ENCODE measurements at places on chromosomes 11 and 22. TPM values are rescaled to one million over a fixed set of nuclear protein-coding genes. Genes with fewer than 3 reads are reported as not detected.

The HTR3B gene
- total RNA-seq, result not detected

GRCh38 chr22:19719050-19719482, 4.3 kb upstream of the GP1BB start:
- DNase-seq, result no peak

The ADM2 gene
- total RNA-seq, result 1.4 TPM

DNA sequence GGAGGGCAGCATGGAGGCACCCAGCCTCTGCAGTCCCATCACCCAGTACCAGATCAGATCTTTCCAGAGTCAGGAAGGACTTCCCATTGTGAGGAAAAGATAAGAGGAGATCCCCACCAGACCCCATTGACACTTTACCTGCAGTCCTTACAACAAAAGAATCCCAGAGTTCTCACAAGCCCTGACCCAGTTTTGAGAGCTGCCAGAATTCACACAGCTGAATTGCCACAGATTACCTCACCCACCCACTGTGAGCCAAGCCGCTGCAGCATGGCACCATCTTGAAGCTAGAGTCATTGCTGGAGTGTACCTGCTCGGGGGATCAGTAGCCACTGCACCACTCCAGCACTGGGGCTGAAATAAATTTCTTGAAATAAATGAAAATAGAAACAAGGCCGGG, 91.8 kb upstream of the UBASH3B start:
- DNase-seq, result no peak

The LUZP2 gene
- 5.6 TPM for total RNA-seq

GRCh38 chr11:36292311-36292722, 3.1 kb upstream of the COMMD9 start:
- peak; percentile 40 for DNase-seq

DNA sequence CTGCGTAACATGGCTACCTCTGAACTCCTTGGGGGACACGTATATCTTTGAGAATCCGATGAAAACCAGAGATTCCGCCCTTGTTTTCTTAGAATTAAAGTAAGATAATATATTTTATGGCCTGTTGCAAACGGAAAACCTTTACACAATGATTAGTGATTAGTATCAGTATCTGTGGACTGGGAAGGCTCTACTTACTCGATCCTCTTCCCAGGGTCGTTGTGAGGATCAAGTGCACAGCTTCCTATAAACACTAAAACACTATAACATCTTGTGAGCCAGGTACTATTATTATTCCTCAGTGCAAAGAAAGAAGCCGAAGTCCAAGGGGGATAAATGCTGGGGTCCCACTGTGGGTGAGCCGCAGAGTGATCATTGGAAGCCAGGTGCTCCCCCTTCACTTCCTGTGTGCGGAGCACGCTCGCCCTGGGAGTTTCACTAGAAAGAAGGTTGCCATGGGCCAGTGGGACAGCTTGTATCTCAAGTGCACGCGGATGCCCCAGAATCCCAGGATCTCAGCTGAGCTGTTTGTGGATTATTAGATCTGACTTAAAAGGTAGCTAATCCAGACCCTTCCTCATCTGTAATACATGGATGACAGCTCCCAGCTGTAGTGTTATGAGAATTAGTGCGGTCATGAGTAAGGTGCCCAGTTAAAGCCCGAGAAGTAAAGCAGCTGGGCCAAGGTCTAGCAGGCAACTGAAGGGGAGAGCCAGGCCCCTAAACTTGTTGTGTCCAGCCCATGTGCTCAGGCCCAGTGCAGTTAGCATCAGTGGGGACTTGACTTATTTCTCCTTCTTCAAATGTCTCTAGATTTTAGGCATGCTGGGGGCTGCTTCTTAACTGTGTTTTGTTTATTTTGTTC, 839 bp downstream of the CBY1 start:
- DNase-seq, result no peak

The SCUBE2 gene
- 8.7 TPM for total RNA-seq

The PHOX2A gene
- total RNA-seq, result 0.55 TPM

DNA sequence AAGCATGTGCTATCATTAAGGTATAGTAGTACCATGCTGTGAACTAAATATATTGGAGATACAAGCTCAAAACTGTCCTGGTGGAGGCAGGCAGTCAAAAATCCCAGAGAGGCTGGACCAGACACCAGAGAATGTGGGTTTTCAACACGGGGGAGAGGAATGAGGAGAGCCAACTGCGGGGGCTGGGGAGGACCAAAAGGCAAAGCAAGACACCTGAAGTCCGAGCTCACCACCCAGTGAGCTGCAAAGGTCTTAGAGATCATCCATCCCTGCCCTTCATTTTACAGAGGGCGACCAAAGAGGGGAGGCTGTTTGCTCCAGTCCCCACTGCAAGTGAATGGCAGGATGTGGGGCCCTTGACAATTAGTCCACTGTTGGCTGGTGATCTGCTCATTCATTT, 10.0 kb downstream of the RIBC2 start:
- DNase-seq, result no peak

DNA sequence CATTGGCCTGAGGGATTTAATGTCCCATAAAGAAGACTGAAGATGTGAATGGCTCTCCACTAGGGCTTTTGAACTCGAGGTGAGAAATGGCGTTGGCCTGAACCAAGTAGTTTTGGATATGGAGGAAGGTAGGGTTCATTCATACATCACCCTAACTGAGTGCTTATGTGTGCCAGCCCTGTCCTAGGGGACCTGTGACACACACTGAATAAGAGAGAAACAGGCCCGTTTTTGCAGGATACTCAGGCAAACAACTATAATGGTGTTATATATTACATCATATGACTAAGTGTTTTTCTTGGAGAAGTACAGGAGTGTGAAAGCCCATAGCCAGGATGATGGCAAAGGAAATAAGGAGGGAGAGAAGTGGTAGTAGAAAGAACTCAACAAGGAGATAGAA, 368.1 kb downstream of the TMEM135 start:
- no peak for DNase-seq

The NLRP6 gene
- 0.72 TPM for total RNA-seq

The PKDREJ gene
- 0.36 TPM for total RNA-seq

DNA sequence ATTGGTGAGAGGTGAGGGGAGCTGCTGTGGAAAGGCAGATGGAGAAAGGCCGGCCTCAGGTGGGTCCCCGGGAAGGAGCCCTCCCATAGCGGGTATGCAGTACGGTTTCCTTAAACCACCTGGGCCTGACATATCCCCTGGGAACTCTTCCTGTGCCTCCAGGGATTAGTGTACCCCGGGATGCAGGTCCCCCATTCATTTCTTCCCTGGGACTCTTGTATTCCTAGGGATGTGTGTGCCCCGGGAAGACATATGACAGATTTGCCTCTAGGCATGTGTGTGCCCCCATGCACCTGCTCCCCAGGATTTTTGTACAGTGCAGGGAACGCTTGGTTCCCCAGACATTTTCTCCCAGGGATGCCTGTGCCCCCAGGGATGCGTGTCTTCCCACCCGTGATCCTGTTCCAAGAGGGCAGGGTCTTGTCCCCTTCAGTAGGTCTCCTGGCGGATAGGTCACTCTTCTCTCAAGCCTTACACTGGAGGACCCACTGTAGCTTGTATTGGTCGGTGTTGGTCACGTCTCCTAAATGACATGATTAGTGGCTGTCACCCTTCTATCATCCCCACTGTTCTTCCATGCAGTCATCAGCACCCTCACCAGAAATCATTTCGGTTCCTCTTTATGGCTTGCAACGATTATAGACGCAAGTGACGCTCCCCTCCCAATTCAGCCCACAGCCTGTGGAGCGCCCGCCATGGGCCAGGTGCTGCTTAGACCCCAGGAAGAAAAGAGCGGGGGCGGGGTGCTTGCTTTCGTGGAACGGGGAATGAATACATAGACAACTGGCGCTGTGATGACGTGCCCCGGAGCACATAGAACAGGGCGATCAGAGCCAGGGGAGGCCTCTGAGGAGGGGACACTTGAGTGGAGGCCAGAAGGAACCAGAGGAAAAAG, 1.3 kb downstream of the PARVB start:
- peak; percentile 47 for DNase-seq

The SYTL2 gene
- total RNA-seq, result 150 TPM

The CHRM1 gene
- total RNA-seq, result 1.4 TPM

- no peak for DNase-seq
These were observed 66.9 kb downstream of the KCNQ1 start for GRCh38 chr11:2511421-2512369.

DNA sequence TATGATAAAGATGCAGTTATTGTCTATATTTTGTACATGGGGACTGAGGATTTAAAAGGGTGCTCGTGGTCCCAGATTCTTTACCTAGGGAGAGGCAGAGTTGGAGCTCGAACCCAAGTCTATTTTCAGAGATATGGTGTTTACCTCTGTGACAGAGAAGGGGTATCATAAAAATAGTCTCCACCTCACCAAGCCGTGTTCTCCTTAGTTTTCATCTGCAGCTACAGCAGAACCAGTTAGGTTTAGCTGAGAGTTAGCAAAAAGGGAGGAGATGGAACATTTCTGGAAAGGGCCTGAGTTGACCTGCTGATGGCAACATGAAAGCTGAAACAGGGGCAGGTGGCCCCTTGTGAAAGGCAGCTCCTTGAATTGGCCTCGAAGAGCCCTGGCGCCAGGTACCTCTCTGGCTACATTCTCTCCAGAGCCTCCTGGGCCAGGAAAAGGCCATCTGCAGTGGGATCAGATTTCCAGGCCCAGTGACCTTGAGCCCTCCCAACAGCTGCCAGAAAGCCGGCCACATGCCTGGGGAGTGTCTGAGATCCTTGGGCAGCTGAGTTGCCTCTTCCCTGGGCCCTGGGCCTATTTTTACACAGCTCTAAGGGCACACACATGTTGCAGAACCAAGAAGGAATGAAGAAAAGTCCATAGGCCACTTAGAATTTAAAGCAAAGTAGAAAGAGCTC, 136.6 kb downstream of the NAV2 start:
- DNase-seq, result no peak

GRCh38 chr11:92087725-92088537, 136.7 kb upstream of the FAT3 start:
- DNase-seq, result no peak

The BLID gene
- not detected for total RNA-seq

GRCh38 chr11:115503083-115503885, 931 bp downstream of the CADM1 start:
- DNase-seq, result peak; percentile 65

The GPHA2 gene
- not detected for total RNA-seq

The PATE4 gene
- total RNA-seq, result not detected

DNA sequence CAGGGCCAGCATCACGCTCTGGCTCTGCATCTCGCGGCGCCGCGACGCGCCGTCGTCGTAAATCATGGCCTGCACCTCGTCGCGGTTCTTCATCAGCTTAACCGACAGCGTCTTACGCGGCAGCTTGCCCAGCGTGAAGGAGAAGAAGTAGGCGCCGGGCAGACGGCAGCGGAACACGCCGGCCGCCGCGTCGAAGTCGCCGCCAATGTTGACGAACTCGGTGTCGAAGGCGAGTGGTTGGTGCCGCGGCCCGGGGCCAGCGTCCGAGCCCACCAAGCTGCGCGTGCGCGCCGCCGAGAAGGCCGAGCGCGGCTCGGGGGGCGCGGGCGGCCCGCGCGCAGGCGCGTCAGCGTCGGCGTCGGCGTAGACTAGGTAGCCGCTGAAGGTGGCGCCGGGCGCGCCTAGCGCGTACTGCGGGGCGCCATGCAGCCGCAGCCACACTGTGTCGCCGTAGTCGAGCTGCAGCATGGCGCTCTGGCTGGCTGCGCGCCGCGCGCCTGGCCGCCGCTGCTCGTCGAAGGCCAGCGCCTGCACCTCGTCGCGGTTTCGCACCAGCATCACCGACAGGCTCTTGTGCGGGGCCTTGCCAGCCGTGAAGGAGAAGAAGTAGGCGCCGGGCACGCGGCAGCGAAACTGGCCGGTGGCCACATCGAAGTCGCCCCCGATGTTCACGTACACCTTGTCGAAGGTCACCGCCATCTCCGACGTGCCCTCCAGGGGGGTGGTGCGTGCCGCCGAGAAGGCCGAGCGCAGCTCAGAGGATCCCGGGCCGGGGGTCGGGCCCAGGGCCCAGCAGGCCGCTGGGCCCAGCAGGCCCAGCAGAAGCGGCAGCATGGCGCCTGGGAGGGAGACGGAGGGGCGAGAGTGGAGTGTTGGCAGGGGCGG, 3.7 kb downstream of the FAM180B start:
- no peak for DNase-seq

GRCh38 chr11:898540-899190, 11.9 kb downstream of the CHID1 start:
- DNase-seq, result no peak

The NPAS4 gene
- total RNA-seq, result not detected

- no peak for DNase-seq
These were observed 195 bp upstream of the ALX4 start for GRCh38 chr11:44310206-44310462.

The CCDC157 gene
- 1.6 TPM for total RNA-seq

DNA sequence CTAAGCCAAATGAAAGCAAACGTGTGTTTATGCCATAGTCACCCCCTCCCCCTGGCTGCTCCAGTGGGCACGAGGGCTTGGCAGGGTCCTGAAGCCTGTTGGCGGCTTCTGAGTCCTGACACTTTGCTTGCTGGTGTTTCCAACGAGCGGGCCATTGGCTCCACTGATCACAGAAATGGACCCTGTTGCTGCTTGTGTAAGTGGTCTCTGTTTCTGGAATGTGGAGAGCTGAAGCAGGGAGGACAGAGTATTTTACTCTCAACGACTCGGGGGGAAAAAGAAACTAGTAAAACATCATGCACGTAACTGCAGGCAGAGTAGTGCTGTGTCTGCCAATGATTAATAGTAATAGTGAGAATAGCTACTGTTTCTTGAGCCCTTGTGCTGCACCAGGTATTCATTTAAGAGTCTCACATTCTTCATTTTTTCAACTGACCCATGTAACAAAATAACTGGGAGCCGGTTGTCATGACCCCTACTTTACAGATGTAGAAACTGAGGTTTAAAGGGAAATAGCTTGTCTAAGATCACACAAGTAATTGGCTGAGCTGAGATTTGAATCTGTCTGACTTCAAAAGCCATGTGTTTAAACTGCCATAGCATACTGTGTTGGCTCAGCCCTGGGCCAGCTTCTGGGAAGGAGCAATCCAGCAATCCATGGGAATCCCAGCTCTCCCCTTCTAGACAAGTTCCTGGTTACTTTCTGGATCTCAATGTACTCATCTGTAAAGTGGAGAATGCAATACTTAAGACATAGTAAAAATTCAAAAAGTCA, 526.7 kb downstream of the INSC start:
- no peak for DNase-seq

The RIMBP3B gene
- total RNA-seq, result not detected

- no peak for DNase-seq
These were observed 935.9 kb downstream of the JRKL start for GRCh38 chr11:97325693-97326092.

GRCh38 chr11:12377106-12377823, at the start of gene PARVA:
Gene PARVA (plus strand): TSS chr11:12377571. CDS start chr11:12377648, 77 bp downstream.
- DNase-seq, result peak; percentile 67

GRCh38 chr11:44928144-44928543, 22.5 kb downstream of the TP53I11 start:
- DNase-seq, result no peak

DNA sequence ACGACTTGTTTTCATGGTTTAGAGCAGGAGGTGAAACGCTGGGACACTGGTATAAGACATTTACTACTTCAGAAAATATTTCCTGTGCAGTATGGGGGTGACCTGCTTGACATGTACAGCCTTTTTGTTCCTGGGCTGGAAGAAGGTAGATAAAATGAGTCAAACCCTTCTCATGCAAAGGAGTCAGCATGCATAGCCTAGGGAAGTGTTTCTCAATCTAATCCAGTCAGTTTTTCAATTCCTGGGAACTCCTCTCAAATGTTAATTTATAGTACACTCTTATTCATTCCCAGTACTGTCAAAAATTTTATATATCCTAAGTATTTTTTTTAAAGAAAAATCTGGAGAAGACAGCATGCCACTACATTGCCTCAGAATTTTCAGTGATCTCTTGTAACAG, 154.7 kb upstream of the GUCY1A2 start:
- no peak for DNase-seq

GRCh38 chr11:57368845-57369232, 12.1 kb downstream of the PRG3 start:
- no peak for DNase-seq

The DDTL gene
- not detected for total RNA-seq
